NCI-H524 treated with DMSO at 0.1 percent for 48 hours (cell line): ENCODE measurements at places on chromosomes 1 and 21.

DNA sequence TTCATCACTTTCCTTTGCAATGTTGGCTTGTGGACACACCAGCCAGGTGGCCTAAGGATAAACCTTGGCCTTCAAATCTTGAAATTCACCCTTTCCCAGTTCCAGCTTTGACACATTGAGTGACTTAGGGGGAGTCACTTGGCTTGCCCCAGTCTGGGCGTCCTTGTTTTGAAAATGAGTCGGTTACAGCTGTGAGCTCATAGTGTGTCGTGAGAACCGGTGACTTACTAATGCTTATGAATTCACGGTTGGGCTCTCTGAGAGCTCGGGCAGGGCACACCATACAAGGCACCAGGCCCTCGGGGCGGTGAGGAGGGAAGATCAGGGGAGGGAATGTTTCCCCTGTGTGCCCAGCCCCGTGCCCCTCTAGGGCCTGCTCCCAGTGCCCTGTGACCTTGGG lies 126.9 kb upstream of the TMPRSS2 start:
- no peak for DNase-seq

- no peak for DNase-seq
Observed at GRCh38 chr1:51285055-51285454, 45.3 kb downstream of the TTC39A start.

- DNase-seq, result no peak
Observed at GRCh38 chr1:212364985-212365384, 49.7 kb downstream of the PACC1 start.

GRCh38 chr1:59879574-59879973 lies 47.0 kb downstream of the CYP2J2 start:
- no peak for DNase-seq

- no peak for DNase-seq
Observed at GRCh38 chr1:91763252-91763651, 122.7 kb downstream of the TGFBR3 start.

- DNase-seq, result no peak
Observed at GRCh38 chr1:201191653-201192260, 1.1 kb downstream of the IGFN1 start.

- no peak for DNase-seq
Observed at GRCh38 chr1:38173157-38173831, 126.7 kb upstream of the POU3F1 start.

- no peak for DNase-seq
Observed at GRCh38 chr1:87595384-87595781, 266.7 kb downstream of the LMO4 start.

- no peak for DNase-seq
Observed at GRCh38 chr21:17524635-17525034, 11.8 kb downstream of the CXADR start.

DNA sequence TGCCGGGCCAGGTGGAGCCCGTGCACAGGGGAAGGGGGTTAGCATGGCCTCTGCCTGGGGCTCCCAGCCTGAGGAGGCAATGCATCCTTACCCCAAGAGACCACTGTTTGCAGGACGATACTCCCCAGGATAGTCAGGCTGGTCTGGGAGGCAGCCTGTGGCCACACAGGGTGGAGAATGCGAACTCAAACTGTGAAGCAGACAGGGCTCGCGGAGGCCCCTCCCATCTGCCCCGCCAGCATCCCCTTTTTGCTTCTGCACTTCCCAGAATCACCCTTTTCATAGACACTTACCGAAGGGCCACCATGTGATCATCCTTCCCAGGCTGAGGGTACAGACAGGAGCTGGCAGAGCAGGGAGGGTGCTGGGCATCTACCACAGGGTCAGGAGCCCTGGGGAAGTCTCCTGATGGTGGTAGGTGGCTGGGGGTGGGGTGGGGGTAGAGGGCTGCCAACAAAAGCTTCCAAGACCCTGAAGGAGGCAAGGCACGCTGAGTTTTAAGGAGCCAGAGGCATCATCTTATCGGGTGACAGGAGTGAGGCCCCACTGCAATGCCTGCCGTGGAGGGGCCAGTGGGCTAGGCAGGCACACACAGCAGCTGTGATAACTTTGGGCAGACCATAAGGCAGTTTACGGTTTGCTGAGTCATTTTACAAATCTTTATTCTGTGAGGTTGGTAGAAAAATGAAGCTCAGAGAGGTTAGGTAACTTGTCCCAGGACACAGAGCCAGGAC lies 31.3 kb upstream of the BTG2 start:
- no peak for DNase-seq

DNA sequence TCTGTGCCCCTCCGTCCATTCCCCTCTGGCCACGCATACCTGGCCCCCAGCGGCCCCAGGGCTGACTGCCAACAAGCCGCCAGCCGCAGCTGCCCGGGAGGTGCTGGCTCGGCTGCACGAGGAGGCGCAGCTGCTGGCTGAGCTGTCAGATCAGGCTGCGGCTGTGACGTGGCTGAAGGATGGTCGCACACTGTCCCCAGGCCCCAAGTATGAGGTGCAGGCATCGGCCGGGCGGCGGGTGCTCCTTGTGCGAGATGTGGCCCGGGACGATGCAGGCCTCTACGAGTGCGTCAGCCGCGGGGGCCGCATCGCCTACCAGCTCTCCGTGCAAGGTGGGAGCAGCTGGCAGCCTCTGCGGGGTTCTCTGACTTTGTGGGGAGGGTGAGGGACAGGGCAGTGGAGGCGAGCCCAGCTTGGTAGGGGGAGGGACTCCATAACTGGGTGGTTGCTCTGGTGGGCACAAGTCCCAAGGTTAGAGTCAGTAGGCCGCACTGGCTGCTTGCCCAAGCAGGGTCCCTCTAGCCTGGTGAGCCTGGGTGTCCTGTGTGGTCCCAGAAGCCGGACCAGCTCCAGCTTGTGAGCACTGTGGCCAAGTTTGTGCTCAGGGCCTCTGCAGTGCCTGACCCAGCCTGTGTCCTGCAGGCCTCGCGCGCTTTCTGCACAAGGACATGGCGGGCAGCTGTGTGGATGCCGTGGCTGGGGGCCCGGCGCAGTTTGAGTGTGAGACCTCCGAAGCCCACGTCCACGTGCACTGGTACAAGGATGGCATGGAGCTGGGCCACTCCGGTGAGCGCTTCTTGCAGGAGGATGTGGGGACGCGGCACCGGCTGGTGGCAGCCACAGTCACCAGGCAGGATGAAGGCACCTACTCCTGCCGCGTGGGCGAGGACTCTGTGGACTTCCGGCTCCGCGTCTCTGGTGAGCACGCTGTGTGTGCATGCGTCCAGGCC lies 8.8 kb downstream of the OBSCN start:
- DNase-seq, result no peak

- no peak for DNase-seq
Observed at GRCh38 chr21:37231249-37231645, 35.9 kb downstream of the VPS26C start.

DNA sequence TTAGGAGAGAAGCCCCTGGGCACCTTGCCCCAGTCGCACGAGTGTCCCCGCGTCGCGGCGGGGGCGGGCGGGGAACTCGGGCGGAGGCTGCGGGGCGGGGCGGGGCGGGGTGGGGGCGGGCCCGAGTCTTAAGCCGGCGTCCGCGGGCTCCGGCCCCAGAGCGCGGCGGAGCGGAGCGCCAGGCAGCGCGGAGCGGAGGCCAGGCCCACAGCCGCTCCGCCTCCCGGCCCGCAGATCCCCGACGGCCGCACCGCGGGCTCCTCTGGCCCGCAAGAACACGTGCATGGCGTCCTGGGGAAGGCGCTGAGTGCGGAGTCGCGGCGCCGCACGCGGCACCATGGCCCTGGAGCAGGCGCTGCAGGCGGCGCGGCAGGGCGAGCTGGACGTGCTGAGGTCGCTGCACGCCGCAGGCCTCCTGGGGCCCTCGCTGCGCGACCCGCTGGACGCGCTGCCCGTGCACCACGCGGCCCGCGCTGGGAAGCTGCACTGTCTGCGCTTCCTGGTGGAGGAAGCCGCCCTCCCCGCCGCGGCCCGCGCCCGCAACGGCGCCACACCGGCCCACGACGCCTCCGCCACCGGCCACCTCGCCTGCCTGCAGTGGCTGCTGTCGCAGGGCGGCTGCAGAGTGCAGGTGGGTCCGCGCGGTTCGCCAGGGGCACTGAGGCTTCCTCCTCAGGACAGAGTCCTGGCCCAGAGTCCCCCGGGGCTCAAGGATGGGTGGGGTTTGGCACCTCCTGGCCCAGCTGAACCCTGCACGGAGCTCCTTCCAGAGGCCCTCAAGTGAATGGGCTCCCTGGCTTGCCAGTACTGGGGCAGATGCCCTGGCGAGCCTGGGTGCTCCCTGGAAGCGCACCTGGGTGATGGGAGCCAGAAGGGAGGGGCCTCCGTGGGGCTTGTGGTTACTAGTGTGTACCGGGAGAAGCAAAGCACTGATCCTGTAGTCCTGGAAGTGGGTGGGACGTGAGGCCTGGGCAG lies at the start of gene ESPN:
Gene ESPN (plus strand): TSS at position 158 of the 975 bp plus-strand sequence. CDS start 180 bp downstream, at position 338.
- no peak for DNase-seq

DNA sequence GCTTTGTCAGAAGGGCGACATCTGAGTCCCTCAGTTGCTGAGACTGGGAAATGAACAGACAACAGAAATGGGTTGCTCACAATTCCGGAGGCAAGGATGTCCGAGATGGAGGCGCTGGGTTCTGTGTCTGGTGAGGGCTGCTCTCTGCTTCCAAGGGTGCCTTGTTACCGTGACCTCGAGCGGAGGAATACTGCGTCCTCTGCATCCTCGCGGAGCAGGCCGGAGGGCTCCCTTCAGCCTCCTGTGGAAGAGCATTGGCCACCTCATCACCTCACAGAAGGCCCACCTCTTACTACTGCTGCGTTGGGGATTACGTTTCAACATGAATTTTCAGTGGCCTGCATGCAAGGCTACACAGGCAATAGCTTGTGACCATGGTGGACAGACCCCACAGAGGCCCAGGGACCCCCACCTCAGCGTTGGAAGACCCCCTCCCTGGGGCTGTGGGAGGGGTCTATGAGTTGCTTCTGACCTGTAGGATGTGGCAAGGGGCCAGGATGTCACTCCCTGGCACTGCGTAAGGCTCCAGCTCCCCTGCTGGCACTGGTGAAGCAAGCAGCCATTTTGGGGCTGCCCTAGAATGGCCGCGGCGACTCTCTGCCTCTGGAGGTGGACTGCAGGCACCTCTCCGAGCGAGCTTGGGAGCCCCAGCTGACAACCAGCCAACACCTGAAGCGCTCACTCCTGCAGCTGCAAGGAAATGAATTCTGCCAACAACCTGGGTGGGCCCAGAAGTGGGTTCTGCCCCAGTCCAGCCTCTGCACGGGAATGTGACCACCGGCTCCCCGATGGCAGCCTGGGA lies 36.3 kb upstream of the COL6A1 start:
- no peak for DNase-seq

GRCh38 chr1:26910343-26911160 lies 3.2 kb downstream of the NR0B2 start:
- no peak for DNase-seq
